ENCODE measurements at places on chromosomes 12 and 14. TPM values are rescaled to one million over a fixed set of nuclear protein-coding genes. Genes with fewer than 3 reads are reported as not detected.

Gene HOXC10
- total RNA-seq, result 17.2 TPM

Gene UNC119B
- total RNA-seq, result 22.9 TPM

Gene EDDM3A
- total RNA-seq, result not detected

DNA sequence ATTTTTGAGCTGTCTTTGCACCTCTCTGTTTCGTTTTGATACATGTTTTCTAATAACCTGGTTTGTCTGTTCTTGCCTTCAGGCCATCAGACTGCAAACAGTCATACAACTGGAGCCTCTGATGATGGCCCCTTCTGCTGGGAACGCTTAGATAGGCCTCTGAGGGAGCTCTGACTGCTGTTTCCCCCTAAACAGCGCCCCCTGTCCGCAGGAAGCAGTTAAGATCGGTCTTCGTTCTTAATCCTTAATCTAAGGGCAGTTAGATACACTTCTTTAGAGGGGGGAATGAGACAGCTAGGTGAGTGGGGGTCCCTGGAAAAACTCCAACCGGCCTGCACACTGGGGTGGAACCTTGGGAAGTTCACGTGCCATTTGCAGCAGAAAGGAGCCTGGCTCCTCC lies 1338.8 kb upstream of the SEL1L start:
- no peak for DNase-seq

DNA sequence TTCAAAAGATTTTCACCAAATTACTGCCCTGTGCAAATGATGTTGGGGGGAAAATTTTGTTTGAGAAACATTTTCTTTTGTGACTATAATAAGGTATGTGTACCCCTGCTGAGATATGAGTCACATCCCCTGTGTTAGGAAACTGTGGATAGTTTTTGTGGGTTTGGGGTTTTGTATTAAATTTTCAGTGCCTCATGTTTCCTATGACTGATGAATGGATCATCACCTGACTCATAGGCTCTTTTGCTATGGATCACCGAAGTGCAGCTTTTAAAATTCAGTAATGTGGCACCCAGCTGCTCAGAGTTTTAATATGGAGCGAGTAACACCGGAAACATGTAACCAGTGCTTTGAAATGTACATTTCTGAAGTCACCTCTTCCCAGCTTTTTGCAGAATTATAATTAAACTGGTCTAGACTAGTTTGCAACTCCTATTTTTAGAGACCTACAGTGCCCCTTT lies 167.4 kb upstream of the HMGA2 start:
- no peak for DNase-seq

Data from sciatic nerve (tissue), 2 donors.